ENCODE measurements at places on chromosomes 3 and 15.

DNA sequence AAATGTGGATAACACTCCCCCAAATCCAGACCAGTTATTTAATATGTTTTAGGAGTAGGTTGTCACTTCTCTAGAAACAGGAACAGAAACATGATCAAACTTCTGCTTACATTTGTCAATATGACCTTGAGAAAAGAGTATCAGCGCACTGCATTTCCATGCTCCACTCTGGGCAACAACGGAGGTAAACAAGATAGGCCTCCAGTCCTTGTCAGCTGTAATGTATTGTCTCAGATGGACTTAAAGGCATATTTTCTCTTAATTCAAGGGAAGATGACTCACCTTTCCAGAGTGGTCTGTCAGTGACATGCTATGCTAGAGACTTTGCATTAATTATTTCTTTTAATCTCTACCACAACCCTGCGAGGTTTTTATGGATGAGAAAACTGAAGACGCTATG, 51.6 kb upstream of the TCF12 start:
- no peak for DNase-seq

- DNase-seq: no peak
Measured at GRCh38 chr15:36403351-36403750, 176.1 kb upstream of the CDIN1 start.

- DNase-seq: no peak
Measured at GRCh38 chr3:55910543-55910942, 423.4 kb upstream of the WNT5A start.

DNA sequence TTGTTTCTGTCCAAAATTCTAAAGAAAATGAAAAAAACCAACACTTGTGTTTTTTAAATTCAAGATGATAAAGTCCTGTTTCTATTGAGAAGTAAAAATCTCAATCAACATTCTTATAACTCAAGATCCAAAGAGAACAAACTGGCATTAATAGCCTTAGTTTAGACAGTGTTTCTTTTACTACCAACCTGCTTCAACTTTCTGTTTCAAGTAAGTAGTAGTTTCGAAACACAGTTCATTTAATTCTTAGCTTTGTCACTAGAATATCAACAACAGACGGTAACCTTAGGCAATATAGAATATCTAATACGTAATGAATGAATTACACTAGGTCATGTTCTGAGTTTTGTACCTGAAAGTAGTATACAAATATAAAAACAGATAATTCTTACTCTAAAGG, 23.7 kb downstream of the CIP2A start:
- DNase-seq: no peak

Measured in NCI-H748 treated with DMSO at 0.1 percent for 48 hours (cell line).